Stimulated activated CD4-positive, alpha-beta T cell treated with anti-CD3 and anti-CD28 coated beads, Interleukin-2, amount 100 ng/mL, for 24 hours (primary cell): ENCODE measurements at places on chromosomes 13 and 19.

GRCh38 chr13:84648069-84648640 lies 765.9 kb upstream of the SLITRK1 start:
- DNase-seq = no peak

GRCh38 chr13:76634431-76635191 lies 251.6 kb downstream of the KCTD12 start:
- DNase-seq = no peak

GRCh38 chr19:12126707-12127106 lies 13.4 kb downstream of the ZNF20 start:
- DNase-seq = peak; percentile 10

DNA sequence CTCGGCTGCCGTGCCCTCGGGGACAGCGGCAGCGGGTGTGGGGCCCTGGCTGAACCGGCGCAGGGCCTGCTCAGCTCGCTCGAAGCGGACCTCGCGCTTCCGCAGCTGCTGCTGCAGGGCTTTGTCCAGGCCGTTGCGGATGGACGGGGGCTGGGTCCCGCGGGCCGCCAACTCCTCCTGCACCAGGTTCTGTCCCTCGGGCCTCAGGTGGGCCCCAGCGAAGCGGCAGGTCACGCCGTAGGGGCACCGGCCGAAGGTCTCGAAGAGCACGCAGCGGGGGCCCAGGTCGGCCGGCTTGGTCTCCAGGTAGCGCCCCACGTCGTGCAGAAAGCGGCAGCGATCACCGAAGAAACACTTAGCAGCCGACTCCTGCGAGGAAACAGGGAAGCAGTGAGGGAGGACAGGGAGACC lies 1.6 kb downstream of the DUS3L start:
- no peak for DNase-seq

DNA sequence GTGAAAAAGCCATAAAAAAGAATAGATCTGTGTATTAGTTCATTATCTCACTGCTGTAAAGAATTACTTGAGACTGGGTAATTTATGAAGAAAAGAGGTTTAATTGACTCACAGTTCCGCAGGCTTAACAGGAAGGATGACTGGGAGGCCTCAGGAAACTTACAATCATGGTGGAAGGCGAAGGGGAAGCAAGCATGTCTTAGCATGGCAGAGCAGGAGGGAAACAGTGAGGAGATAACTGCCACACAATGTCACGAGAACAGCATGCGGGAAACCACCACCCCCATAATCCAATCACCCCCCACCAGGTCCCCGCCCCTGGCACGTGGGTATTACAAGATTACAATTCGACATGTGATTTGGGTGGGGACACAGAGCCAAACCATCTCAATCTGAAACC lies 39.1 kb upstream of the EEF1AKMT1 start:
- no peak for DNase-seq

GRCh38 chr13:79803989-79804388 lies 323.0 kb downstream of the NDFIP2 start:
- DNase-seq = no peak

DNA sequence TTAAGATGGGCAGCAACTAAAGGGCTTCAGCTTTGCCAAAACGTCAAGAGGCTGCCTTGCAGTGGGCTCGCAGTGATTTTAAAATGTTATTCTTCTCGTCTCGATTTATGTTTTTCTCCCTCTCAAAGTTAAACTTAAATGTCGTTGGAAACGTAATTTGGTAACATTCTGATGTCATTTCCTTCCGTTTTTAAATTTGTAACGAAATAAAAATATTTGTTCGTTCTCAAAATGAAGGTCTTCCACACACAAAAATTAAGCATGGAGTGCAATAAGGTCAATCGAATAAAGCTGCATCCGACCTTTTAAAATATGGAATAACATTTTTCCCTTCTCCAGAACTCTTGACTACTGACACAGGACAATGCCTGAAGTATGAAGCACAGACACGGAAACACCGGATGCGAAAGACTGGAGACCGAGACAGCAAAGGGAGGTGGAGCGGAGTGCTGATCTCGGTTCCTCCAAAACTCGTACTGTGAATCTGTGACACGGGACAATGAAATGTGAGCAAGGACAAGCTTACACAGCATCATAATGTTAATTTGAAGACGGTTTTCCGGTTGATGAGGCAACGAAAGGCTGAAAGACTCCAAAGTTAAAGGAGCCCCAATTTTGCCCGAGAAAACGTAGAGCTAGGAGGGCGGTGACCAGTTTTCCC lies 850 bp downstream of the MTMR6 start:
- peak; percentile 38 for DNase-seq

DNA sequence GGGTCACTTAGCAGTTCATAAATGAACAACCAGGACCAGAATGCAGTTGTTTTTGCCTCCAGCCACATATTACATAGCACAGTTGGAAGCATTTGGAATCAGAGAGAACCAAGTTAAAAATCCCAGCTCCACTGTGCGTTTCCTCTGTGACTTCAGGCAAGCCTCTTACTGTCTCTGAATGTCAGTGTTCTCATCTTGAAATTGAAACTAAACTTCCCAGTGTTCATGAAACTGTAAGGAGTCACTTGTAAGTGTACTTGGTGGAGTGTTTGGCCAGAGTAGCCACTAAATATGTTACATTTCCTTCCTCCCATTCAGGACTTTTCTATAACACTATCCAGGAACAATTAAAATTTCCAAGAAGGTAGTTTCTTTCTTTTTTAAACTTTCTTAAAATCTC lies 276.8 kb downstream of the KCNRG start:
- no peak for DNase-seq

DNA sequence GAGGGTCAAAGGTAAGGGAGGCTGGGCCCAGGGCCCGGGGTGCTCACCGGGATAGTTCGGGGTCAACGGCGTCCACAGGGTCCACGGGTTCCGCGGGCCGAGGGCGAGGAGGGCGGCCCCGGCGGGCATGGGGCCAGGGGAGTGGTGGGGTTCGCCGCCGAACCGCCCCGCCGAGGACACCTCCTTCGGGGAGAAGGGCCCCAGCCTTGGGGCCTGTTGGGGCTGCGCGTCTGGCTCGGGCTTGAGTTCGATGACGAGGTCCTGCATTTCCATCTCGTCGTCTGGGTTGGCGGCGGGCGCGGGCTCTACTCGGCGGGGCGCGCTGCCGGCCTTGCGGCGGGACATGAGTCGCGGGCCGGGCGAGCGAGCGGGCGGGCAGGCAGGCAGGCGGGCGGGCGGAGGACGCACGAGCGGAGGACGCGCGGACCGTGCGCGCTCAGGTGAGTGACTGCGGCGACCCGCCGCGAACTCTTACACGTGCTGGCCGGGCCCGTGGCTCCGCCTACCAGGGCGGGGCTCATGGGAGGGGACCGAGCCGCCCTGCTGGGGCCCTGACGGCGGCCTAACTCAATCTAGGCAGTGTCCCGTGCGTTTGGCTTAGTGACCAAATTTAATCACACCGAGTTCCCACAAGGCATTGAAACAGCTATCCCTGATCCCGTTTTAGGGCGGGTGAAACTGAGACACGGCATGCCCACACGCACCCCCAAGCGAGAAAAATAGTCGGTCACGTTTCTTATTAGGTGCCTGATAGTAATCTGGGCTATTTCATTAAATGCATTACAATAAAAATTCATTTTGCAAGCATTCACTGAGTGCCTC lies at the start of gene ZNF296:
Gene ZNF296, minus strand, starts transcription at position 450 of the 822 bp plus-strand sequence. Its CDS starts 105 bp downstream, at position 345.
- peak; percentile 82 for DNase-seq

GRCh38 chr13:49669735-49670309 lies 21.5 kb downstream of the EBPL start:
- peak; percentile 30 for DNase-seq
